ENCODE measurements at places on chromosomes 7 and 10.
A peak's percentile ranks its signal among the peaks of the same experiment; 100 is the strongest.

DNA sequence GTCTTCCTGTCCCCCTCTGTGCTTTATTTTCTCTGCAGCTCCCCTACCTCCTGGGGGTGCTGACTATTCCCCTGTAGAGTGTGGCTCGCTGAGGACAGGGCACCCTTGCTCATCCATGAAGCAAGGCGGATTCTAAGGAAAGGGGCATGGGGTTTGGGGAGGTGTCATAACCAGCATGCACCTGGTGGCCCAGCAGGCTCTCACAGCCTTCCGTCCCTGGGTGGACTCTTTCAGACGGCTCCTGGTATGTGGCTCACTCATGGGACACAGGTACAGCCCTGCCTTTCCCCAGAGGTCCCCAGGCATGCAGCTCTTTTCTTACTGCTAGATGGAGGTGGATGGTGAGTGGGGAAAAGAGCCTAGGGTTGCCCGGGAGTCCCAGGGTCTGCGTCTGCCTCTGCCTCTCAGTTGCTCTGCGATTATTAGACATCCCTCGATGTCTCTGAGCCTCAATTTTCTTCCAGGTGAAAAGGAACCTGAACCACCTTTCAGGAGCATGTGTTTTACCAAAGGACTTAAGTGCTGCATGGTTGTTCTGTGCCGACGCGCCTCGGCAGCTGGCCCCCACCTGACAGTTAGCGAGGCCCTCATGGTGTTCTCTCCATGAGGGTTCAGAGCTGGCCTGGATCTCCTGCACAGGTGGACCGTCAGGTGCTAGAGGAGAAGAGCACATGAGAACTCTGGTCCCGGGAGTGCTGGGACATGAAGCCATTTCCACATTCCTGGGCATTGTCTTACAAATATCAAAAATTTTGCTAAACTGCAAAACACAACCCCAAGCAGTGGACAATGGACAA lies 172.5 kb upstream of the SHH start:
- DNase-seq = no peak

DNA sequence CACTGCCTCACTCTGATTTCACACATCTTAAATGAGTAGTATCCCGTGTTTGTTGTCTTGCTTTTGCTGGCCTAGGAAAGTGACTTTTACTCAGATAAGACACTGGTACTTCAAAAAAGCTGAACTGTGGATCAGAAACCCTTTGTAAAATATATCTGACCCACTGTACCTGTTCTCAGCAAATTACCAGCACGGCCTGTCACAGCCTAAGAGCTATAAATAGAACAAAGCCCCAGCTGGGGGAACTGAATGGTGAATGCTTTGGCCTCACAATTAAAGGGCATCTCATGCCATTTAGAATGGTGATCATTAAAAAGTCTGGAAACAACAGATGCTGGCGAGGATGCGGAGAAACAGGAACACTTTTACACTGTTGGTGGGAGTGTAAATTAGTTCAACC lies 76.1 kb downstream of the CREB3L2 start:
- DNase-seq = no peak

GRCh38 chr10:123760356-123761037 lies 94.3 kb downstream of the GPR26 start:
- DNase-seq = no peak

DNA sequence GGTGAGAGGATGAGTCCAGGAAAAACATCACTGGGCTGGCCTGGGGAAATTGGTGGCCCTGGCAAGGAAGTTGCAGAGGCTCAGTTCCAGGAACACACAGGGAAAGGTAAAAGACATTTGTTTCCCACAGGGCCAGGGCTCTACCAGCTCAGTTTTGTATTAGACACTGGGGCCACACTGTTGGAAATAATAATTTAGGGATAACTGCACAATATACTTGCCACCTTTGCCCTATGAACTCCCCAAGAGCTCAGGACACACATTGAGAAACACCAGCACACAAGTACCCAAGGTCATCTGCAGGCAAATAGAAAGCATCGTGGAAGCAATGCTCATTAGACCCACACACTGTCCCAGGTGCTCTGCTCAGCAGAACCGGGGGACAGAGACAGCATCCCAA lies 617.6 kb downstream of the PTPRN2 start:
- DNase-seq = no peak

DNA sequence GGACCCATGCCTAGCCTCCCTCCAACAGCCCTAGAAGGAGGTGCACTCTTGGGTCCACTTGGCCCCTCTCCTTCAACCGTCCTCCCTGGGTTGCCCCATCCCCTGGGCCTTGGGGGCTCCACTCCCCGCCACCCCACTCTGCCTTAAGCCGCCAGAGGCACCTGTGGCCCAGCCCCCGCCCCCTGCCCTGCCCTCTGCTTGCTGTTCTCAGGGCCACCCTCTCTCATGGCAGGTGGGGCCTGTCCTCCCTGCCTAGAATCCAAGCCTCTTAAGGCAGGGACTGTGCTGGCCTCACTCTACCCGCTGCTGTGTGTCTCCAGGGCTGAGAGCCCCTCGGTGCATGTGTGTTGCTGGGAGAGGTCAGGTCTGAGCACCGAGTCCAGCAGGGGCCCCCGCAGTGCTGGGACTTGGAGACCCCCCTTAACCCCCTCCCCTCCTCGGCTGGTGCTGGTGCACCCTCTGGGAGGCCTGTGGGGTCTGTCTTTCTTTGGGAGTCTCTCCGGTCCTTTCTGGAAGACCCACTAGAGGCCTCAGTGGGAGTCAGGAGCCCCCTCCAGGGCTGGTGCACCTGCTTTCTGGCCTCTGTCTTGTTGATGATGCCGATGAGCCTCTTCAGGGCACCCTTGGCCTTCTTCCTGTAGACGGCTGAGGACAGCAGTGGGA lies 43.8 kb downstream of the CFAP46 start:
- no peak for DNase-seq

- DNase-seq = peak; percentile 56
Observed at GRCh38 chr7:26369593-26369992, 77.9 kb downstream of the SNX10 start.
